Stimulated activated CD4-positive, alpha-beta T cell treated with anti-CD3 and anti-CD28 coated beads, Interleukin-15, amount 100 ng/mL, for 1 hour (primary cell): ENCODE measurements at places on chromosomes 11 and 22.

GRCh38 chr11:111918390-111919256, at the start of gene C11orf52:
Gene C11orf52, plus strand, starts transcription at chr11:111918913. Its CDS starts 60 bp downstream, at chr11:111918973.
- no peak for DNase-seq

GRCh38 chr11:58086528-58086927, 38.8 kb downstream of the OR9I1 start:
- no peak for DNase-seq

DNA sequence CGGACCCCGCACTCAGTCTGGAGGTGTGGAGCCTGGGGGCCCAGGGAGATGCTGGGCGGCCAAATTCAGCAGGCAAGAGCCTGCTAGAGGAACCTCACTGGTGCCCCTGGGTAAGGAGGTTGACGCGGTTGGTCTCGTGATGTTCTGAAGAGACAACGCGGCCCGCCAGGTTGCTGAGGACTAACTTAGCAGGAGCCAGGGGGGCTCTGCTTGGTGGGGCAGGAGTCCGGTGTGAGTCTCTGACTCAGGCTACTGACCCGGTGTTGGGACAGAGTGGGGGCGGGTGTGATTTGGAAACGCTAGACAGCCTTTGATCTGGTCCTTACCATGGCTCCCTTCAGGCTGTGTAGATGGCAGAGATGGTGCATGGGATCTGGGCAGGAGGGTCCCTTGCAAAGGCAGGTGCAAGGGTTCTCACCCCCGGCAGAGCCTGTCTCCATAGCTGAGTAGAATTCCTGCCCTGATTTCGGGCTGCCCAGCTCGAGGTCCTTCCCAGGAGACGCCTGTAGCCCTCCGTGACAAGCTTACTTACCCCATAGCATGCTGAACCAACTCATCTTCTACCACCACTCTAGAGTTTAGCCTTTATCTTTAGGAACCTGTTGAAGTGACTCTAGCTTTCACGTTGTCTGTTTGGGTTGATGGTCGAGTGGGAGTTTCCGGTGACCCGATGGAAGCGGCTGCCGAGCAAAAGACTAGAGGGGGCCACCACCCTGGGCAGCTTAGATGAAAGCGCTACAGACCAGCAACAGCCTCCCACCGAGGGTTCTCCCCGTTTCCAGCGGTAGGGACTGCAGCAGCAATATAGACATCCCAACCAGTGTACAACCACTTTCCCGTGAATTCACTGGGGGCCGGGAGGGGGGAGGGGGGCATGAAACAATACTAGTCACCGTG, 38.4 kb downstream of the KCNC1 start:
- DNase-seq: no peak

- DNase-seq: no peak
These were observed 523.2 kb upstream of the TENM4 start for GRCh38 chr11:79963856-79964645.
